ENCODE measurements at places on chromosomes 16 and 17. TPM values are rescaled to one million over a fixed set of nuclear protein-coding genes. Genes with fewer than 3 reads are reported as not detected.
A peak's percentile ranks its signal among the peaks of the same experiment; 100 is the strongest.

- DNase-seq = peak; percentile 80
These were observed 13.1 kb upstream of the PRR35 start for GRCh38 chr16:546909-547770.

DNA sequence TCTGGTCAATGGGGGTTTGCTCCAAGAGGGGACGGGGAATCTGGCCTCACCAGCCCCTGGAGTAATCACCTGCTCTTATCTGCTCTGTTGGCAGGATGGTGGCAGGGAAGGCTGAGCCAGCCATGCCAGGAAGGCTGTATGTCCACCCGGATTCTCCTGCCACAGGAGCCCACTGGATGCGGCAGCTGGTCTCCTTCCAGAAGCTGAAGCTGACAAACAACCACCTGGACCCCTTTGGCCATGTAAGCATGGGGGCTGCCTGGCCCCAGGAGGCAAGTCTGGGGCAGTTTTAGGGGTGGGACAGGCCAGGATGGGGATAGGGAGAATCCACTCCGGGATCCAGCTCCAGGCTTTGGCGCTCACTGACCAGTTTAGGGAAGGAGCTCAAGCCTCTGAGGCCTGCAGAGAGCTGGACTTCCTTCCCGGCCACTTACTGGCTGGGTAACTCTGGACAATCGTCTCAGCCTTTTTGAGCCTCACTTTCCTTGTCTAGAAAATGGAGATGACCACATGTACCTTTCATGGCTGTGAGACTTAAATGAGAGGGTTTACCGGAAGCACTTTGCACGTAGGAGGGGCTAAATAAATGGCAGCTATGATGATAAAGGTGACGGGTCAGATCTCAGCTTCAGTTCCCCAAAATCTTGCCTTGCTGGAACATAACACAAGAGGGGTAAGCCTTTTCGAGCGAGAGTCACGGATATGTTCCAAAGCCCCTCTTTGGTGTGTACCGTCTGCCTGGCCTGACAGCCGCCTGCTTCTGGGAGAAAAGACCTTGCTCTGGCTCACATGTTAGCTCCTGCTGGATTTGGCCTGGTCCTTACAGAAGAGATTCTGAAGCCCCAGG is 15.4 kb downstream of the TBX4 start:
- DNase-seq = peak; percentile 49

GRCh38 chr17:44074231-44074910 is 3.8 kb downstream of the G6PC3 start:
- DNase-seq = no peak

DNA sequence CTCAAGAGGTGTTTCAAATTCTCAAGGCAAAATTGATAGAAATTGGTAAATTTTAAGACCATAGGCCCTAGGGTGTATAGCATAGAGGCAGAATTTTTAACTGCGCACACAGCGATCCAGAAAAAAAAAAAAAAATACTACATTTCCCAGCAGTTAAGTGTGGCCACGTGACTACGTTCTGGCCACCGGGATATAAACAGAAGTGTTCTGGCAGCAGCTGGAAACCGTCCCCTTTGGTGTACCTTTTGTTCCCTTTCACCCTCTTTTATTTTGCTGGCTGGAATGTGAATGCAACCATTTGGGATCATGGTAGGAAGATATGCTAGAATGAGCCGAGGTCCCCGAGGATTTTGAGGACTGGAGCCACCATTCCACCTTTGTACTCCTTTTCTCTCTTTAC is 52.7 kb upstream of the AKAP1 start:
- DNase-seq = peak; percentile 65

The ITGAE gene
- total RNA-seq = 12.2 TPM

The FOXJ1 gene
- total RNA-seq = not detected

DNA sequence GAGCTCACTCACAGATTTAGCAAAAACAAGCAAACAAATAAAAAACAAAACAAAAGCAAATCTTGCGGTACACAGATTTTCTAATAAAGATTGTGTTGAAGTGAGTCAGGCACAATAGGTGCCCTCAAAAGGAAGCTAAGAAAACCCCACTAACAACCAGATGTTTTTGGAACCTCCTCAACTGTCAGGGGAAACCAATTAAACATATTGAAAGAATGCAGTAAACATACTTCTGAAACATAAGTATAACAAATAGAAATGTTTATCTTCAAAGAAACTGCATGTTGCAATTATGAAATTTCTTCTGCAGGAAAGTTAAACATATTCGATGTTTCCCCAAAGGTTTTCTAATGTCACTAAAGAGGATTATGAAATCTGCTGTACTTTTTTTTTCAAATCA is 110.5 kb upstream of the CORO6 start:
- DNase-seq = no peak

DNA sequence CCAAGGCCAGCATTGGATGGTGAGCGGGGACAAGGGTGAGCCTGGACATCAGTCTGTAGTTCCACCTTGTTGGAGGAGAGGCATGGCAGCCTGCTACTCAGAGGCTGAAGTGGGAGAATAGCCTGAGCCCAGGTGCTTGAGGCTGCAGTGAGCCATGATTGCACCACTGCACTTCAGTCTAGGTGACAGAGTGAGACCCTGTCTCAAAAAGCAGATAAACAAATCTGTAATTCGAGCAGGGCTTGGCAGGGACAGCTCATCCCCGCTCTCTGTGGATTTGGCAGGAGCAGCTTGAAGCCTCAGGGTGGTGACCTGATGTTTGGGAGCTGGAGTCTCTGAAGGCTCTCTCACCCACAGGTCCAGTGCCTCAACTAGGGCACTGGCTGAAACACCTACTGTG is 38.6 kb upstream of the ZCCHC14 start:
- DNase-seq = no peak

- DNase-seq = peak; percentile 48
These were observed 32.1 kb downstream of the ABR start for GRCh38 chr17:1147664-1148063.

- no peak for DNase-seq
These were observed 772 bp upstream of the NUP93 start for GRCh38 chr16:56728980-56729734.

DNA sequence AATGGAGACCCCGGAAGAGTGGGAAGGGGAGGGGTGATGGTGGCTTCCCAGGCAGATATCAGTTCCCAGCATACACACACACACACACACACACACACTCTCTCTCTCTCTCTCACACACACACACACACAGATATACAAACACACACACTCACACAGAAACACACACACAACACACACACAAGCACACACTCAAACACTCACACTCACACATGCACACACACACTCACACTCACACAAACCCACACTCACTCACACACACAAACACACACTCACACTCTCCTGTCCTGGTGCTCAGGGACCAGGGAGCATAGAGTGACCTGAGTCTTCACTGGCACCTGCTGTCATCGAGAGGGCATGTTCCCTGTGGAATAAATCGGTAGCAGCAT is 5.6 kb downstream of the CA4 start:
- no peak for DNase-seq

DNA sequence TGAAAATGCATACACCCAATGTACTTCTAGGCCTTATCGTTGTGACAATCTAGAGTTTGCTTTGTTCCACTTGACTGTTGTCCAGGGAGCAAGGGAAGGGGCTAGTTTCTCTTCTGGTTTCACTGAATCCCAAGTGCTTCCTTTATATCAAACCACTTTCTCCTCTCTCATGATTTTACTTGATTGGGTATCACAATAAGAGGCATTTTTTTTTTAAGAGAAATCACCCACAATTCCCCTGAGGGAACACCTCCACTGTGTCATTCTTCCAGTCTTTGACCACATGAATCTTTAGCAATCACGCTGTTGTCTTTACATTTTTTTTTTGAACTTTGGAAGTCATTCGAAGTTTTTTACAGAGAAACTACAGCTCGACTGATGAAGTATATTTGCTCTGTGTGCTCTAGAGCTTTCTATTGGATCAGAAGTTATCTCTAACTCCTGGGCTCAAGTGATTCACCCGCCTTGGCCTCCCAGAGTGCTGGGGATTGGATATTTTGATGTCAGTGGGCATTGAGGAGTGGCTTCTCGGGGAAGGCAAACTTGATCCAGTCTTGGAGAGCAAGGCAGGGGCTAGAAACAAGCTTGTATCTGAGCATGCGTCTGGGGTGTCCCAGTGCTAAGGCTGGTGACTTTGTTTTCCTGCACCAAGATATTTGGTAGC is 3.0 kb downstream of the CDH1 start:
- no peak for DNase-seq

DNA sequence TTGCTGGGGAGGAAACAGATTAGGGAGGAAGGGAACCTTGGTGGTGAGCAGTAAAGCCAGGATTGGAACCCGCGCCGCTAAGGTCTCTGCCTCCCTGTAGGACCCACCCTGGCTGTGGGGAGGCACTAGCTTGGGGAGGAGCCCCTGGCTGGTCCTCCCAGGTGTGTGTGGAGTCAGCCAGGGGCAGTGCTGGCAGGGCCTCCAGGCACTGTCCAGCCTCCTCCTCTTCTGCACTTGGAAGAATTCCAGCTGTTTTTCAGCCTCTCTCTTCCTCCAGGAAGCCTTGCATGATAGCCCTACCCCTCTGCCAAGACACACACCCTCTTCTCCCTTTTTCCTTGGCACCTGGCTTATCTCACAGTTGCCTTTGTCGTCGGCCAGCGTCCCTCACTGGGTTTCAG is 34.8 kb downstream of the TMEM235 start:
- DNase-seq = no peak

GRCh38 chr16:72427783-72428331 is 255.9 kb upstream of the PMFBP1 start:
- no peak for DNase-seq

DNA sequence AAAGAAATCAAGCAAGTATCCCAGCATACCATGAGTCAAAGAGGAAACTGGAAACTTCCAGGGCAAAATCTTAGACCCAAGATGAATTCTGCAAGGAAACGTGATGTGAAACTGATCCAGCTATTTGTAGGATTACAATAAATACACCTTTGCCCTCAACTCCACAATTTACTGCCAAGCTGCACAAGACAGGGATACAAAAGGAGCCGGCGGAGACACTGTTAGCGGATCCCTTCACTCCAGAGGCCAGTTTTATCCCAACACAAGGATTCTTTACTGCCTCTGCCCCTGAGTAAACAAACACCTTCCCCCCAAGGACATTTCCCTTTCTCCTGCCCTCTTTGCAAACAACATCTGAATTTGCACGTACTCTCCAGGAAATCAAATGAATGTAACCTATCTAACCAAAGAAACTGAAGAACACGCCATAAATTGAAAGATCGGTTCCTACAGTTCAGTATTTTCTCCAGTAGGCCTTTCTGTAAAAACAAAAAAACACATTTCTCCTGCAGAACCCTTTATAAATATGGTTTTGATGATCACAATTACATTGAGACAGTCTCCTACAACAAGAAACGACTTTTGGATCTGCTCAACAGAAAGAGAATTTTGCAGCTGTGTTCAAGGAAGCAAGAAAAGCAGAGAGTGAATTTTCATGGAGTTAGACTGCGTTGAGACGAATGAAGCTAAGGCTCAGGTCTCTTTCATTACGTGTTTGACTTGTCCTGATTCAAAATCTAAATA is 1.4 kb upstream of the CBX2 start:
- DNase-seq = no peak

- DNase-seq = no peak
These were observed 176.3 kb downstream of the RPTOR start for GRCh38 chr17:80720610-80721577.

GRCh38 chr16:62899737-62900136 is 863.5 kb upstream of the CDH8 start:
- DNase-seq = no peak

The KRTAP2-2 gene
- not detected for total RNA-seq

DNA sequence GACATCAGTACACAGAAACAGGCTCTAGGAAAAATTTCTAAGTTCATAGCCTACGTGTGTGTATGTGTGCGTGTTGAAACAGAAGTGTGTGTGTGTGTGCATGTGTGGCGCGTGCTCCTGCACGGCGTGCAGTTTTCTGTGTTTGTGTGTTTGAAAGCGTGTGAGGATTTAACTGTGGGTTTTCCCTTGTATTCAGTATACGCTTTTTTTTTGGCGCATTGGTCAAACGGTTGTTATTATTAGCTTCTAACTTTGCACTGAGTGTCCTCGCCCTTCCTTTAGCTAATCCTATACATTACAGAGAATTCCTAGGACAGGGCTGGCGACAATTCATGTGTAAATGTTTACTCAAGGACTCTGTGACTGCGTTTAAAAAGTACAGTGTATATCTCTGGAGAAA is 23.0 kb downstream of the TMC6 start:
- DNase-seq = no peak

The KCNH6 gene
- not detected for total RNA-seq

The MAP2K6 gene
- 2.9 TPM for total RNA-seq

DNA sequence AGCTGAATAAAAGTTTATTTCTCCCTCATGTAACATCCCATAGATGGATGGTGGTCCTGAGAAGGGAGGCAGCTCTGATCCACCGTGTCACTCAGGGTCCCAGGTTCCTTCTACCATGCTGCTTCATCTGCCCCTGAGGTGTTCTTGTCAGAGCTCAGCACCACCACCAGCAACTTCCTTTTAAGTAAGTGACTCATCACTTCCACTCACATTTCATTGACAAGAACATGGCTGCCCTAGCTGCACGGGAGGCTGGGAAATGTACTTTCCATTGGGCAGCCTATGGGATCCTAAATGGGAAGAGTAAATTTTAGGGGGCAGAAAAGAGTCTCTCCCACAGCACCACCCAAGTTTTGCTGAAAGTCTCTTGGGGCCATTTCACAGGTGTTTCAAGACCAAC is 134.7 kb downstream of the USP31 start:
- no peak for DNase-seq

DNA sequence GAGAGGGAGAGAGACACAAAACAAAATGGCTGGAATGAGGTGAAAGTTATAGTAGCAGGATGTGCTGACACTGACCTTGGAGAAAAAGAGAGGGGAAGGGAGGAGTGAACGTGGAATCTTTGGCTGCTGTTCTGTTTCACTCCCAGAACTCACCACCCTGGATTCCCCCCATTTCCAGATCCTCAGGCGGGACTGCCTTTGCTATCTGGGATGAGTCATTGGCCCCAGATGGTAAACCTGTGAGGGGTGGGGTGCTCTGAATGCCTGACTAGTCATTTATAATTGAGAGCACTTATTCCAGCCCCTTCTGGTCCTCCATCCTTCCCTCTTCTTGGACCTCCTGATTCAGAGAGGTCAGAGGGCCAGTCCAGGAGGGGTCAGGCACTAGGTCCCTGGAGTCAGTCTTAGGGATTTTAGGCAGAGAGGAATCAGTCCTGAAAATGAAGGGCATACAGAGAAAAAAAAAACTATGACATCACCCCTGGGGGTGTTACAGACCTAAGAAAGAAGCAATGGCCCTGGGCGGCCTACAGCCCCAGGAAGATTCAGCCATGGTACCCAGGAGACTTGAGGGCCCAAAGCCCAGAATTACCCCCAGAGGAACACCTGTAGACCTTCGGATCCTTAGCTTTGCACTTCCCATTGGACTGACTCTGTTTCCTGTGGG is 2.2 kb upstream of the ZG16 start:
- no peak for DNase-seq

GRCh38 chr16:76959166-76959565 is 231.8 kb upstream of the MON1B start:
- no peak for DNase-seq

GRCh38 chr17:82449131-82449882 is 1.2 kb downstream of the CYBC1 start:
- no peak for DNase-seq

Measured in left ventricle myocardium superior (tissue), 1 donor.